8988T (cell line): ENCODE measurements at places on chromosomes 7 and 10.

DNA sequence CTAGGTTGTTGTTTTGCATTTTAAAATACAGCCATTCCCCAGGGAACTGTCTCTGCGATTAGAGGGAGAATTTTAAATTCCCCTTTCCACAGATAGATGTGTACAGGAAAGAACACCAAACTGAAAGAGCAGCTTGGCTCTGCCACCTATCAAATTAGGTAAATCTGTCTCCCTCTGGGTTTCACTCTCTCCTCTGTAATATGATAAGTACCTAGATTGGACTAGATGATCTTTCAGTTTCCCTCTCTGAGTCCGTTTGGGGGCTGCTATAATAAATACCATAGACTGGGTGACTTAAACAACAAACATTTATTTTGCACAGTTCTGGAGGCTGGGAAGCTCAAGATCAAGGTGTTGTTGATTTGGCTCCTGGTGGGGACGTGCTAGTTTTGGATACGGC, 186.0 kb downstream of the KIF20B start:
- no peak for DNase-seq

DNA sequence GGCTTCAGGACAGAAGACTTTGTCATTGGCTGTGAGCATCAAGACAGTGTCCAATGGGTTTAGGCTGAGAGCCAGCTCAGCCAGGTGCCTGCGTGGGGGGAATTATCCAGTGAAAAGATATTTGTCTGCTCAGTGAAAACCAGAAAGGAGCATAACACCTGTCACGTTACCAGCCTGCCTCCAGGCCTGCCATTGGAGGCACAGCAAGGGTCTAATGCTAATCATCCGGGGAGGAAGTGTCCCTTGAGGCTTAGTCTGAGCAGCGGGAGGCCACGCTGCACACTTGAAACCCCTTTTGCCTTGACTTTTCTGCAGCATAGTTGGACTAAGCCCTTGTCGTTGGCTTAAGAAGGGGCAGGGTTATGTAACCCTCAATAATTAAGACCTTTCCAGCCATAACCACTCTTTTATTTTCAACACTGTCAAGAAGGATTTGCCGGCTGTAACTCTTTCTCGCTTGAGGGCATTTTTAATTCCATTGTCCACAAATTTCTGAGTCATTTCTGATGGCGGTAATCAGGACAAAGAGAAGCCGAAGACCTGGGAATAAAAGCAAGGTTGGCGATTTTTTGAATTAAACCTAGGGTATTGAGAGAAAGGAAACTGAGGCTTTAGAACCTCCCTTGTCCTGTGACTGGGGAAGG, 639.6 kb upstream of the FOXK1 start:
- no peak for DNase-seq

- no peak for DNase-seq
Observed at GRCh38 chr7:35695987-35696386, 1.1 kb upstream of the HERPUD2 start.

GRCh38 chr7:102433219-102434038, at the start of gene ORAI2:
Gene ORAI2 (plus strand): TSS chr7:102433575. CDS start chr7:102438957, 5,382 bp downstream.
- DNase-seq = peak; percentile 80

DNA sequence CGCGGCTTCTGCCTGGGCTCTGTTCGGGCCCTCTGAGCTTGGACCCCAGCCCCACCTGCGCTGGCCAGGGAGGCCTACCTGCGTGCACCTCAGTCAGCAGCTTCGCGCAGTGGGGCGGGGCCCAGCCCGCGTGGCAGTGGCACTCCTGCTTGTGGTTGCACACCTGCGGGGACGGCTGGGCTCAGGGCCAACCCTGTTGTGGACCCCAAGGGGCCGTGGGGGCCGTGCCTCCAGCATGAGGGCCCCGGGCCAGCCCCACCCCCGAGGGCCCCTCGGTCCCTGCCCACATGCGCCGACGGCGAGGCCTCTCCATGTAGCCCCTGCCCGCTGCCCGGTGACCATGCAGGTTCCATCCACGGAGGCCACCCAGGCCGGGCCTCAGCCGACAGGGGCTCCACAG, 7.3 kb downstream of the ADAM8 start:
- DNase-seq = no peak

GRCh38 chr10:133061296-133062038, 26.3 kb upstream of the ADGRA1 start:
- no peak for DNase-seq

GRCh38 chr7:127799535-127800305, 147.7 kb downstream of the SND1 start:
- DNase-seq = no peak

GRCh38 chr7:155807789-155808548, 4.3 kb downstream of the SHH start:
- no peak for DNase-seq

- no peak for DNase-seq
Observed at GRCh38 chr7:151194188-151194587, 7.1 kb upstream of the ASB10 start.

DNA sequence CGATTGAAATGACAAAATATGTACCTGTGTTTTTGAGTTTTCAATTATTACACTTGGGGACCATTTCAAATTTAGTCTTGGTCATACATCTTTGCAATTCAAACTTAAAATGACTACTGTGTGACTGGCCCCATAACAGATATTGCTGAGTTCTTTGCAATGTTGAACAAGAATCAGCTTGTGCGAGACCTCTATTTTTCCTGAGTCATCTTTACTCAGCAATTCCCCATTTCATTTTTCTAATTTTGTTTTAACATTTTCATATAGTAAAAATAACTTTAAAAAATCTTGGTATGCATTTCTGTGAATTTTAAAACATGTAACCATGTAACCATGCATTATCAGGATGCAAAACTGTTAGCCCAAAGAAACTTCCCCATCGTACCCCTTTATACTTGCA, 678.1 kb downstream of the ANKRD7 start:
- no peak for DNase-seq

GRCh38 chr7:106423821-106424475, 139.2 kb upstream of the NAMPT start:
- DNase-seq = no peak
